WTC11 (cell line): ENCODE measurements at places on chromosomes 1 and 21. TPM values are rescaled to one million over a fixed set of nuclear protein-coding genes. Genes with fewer than 3 reads are reported as not detected.

S100A14 gene
- 1.4 to 2.1 TPM (median 1.5 TPM) in 3 replicates for total RNA-seq

GCSAML gene
- total RNA-seq = not detected in 3 replicates

TEX38 gene
- 0.17 to 0.21 TPM (median 0.18 TPM) in 3 replicates for total RNA-seq

RNF11 gene
- 45.5 to 50.8 TPM (median 46.1 TPM) in 3 replicates for total RNA-seq

PANK4 gene
- 35.2 to 52.5 TPM (median 36.7 TPM) in 3 replicates for total RNA-seq

PRELP gene
- 0.17 to 0.23 TPM (median 0.18 TPM) in 3 replicates for total RNA-seq

MTARC2 gene
- 12.5 to 15.5 TPM (median 15.2 TPM) in 3 replicates for total RNA-seq

ZFP69B gene
- total RNA-seq = 6.8 to 8.2 TPM (median 7.1 TPM) in 3 replicates

CACNA1E gene
- 0.63 to 0.85 TPM (median 0.78 TPM) in 3 replicates for total RNA-seq
